OCI-M1 (cell line): ENCODE measurements at places on chromosomes 6 and 20.

GRCh38 chr20:52974179-52974594 lies 2.0 kb downstream of the TSHZ2 start:
- no peak for DNase-seq

GRCh38 chr20:3521852-3522740 lies 51.3 kb downstream of the ATRN start:
- no peak for DNase-seq

GRCh38 chr6:40695750-40696415 lies 108.7 kb upstream of the LRFN2 start:
- no peak for DNase-seq

- DNase-seq = no peak
Measured at GRCh38 chr6:127298475-127298874, 31.8 kb downstream of the RNF146 start.

DNA sequence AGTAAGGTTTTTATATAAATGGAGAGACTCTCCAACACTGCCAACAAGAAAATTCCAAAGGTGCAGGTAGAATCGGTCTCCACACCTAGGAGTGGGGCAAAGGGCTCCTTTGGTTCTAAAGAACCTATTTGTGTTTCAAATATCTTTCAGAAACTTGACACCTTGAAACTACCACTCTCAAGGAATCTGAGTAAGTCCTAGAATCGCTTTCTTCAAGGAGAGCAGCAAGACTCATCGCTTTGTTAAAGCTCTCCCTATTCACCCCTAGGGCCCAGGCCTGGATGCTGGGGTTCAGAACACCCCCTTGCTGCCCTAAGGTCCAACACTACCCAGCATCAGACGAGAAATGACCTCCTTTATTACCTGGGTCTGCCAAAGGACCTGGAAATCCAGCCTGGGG lies 2.0 kb downstream of the CLIC5 start:
- DNase-seq = no peak

GRCh38 chr6:137261761-137262160 lies 42.6 kb upstream of the IFNGR1 start:
- peak; percentile 47 for DNase-seq

- DNase-seq = no peak
Measured at GRCh38 chr20:45964006-45964400, 8.0 kb downstream of the ZNF335 start.

DNA sequence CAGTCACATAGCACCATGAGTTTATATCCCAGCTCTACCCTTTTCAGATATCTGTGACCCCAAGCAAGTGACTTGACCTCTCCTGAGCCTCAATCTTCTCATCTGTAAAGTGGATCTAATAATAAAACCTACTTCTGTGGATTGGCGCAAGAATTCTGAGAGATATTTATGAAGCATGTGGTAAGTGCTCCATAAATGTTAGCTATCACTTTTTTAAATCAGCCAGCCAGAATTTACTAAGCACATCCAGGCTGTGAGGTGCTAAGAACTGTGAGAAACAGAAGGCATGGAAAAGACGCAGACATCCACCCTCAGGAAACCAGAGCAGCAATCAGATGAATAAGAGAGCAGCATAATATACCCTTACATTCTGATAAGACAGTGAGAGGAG lies 862 bp downstream of the C20orf96 start:
- DNase-seq = peak; percentile 79

GRCh38 chr6:71420095-71420692 lies 131.6 kb downstream of the OGFRL1 start:
- no peak for DNase-seq
